ENCODE measurements at places on chromosomes 3 and 15. TPM values are rescaled to one million over a fixed set of nuclear protein-coding genes. Genes with fewer than 3 reads are reported as not detected.

DNA sequence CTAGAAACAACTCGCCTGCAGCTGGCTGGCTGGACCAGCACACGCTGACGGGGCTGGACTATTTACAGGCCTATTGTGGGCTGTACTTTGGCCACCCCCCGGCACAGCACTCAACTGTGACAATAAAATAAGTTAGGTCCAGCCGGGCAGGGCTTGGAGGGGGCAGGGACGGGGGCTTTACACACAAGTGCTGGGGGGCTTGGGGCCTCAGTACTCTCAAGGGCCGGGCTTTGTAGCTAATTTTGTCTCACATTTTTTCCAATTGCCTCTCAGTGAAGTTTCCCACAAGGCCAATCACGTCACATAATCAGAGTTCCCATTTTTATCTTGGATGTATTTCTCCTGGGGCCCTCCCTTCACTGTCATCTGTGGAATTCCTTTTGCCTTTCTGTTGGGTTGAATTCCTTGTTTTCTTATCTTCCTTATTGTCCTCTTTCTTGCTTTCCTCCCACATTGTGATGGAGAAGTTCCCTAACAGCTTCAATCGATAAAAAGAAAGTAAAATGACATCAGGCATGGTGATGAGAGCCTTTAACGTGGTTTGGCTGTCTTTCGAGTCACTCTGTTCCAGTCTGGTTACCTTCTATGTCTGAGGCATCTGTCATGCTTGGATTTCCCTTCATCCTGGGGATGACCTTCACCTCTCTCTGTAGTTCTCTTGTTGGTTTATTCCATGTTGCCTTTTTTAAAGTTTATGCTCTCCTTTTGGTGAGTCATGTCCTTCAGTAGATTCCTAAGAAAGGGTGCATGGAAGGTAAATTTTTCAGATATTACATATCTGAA is 44.1 kb upstream of the CMTM7 start:
- DNase-seq, result no peak

DNA sequence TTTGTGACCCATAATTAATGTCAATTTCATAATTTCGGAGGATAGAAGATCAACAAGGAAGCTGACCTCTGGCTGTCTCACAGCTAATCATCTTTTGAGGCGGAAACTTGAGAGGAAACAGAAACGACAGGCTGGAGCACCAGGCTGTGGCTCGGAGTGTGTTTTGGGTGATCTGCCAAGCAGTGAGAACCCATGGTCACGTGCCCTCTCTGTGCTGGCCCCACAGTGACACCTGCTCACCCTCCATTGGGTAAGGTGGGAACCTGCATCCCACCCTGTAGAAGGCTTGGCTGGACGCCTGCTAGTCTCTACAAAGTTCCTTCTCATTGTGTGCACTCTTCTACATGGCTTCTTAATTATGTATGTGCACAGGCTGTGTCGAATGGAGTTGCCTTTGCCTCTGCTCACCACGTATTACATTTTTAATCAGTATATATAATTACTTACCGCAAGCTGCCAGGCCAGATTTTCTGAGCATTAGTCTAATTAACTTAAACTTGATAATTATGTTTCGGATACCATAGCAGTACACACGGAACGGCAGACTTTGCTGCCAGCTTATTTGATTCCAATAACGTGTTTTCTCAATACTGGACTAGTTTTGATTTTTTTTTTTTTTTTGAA is 719.4 kb upstream of the CFAP20DC start:
- no peak for DNase-seq

TF gene
- not detected for total RNA-seq

GRCh38 chr3:155138677-155139076 is 58.6 kb downstream of the MME start:
- DNase-seq, result no peak

GRCh38 chr15:96893159-96893906 is 562.8 kb downstream of the NR2F2 start:
- DNase-seq, result peak; percentile 29

Data from LHCN-M2 (cell line).